ENCODE measurements at places on chromosomes 3 and 15. TPM values are rescaled to one million over a fixed set of nuclear protein-coding genes. Genes with fewer than 3 reads are reported as not detected.

The ACTC1 gene
- polyA plus RNA-seq: 1.0 TPM

The GPR171 gene
- not detected for polyA plus RNA-seq

GRCh38 chr3:46482632-46483350, 15.0 kb upstream of the RTP3 start:
- no peak for DNase-seq

The CILP gene
- polyA plus RNA-seq: 3.8 TPM

GRCh38 chr3:4341336-4341675, 38.1 kb downstream of the SETMAR start:
- no peak for DNase-seq

DNA sequence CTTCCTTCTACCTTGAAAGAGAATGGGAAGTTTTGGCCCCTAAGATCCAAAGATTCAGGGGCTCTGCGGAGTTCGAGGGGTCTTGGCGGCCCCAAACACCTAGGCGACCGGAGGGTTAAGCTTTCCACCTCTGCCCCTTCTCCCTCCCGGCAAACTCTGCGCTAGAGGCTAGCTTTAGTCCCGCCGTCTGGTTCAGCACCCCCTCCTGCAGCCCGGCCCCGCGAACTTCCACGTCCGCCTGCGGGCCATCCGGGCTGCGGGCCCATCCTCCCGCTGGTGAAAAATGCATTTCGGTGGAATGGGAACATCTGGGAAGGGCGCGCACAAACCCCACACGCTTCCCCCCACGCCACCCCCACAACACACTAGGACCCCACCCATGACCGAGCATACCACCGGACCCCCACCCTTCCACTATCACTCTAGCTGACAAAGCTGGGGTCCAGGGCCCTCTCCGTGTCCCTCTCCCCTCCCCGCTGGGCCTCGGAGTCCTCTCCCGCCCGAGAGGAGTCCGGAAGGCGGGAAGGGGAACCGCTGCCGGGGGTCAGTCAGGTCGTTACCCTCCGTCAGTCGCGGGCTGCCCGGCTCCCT, 1.0 kb downstream of the SHOX2 start:
- no peak for DNase-seq

DNA sequence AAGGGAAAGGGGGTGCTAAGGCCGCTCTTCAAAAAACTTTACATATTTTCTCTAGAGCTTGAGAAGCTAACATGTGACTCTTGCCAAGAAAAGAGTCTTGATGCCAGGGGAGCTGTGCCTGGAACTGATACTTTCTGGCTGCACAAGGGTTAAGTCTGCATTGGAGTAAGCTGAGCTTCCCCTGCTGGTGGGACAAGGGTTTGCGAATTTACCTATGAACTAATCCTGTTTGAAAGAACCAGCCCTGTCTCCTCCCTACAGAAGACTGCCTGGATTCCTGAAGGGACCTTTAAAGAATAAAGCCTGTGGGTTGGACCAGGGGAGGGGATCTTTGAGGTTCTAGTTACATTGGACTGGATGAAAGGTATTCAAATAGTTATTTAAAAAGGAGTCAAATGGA, 58.3 kb upstream of the EPHA3 start:
- no peak for DNase-seq

All from left kidney (tissue), 8 donors.